ENCODE measurements at places on chromosomes 2 and 18.

GRCh38 chr2:125853626-125854025 is 802.3 kb upstream of the GYPC start:
- DNase-seq, result no peak

DNA sequence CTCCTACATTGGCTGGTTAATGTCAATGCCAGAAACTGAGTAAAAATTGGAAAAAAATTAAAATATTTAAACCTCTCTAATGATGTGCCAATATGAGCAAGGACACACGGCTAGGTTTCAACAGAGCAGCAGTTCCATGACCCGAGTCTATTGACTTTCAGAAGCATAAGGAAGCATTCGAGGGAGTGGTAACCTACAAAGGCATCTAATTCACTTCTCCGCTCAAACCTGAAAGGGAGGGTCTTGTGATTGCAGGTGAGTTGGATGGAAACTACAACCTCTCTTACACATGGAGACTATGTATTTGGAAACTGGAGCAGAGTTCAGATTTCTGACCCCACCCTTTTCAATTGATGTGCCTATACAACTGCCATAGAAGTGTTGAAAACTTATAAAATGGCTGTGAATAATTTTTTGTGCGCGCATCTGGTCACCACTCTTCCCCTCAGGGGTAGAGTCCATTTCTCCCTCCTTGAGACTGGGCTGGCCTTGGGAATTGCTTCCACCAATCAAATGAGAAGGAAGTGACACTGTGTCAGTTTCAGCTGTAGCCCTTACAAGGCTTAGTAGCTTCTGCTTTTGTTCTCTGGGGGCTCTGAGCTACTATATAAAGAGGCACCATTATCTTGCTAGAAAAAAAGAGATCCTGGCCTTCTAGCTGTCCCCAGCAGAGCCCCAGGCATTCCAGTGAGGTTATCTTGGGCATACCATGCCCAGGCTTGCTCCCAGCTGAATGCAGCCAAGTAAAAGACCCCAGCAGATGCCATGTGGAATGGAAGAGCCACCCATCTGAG is 278.0 kb downstream of the EPHA4 start:
- no peak for DNase-seq

DNA sequence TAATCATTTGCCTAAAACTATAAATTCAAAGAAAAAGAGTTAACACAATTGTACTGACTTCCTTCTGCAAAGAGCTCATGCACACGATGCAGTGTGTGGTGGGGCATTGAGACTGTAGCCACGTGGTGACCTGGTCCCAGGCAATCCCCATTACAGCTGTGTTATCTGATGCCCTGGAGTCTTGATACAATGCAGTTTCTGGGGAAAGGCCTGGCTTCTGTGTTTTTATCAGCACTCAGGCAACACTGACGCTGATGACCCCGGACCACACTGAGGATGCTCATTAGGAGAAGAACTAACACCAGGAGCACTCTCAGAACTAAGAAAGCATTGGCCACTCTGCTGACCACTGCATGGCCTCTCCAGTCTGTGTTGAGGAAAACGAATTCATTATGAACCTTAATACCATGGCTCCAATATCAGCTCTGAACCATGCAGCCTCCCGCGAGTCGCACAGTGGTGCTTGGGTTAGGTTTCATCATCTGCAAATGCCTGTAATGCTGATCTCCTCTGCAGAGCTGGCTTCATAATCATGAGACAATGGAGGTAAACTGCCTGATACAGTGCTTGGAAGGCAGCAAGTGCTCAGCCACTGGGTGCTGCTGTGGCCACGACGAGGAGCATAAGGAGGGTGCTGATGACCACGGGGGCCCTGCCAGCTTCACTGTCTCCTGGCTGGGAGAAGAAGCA is 218.5 kb downstream of the MYT1L start:
- DNase-seq, result no peak

DNA sequence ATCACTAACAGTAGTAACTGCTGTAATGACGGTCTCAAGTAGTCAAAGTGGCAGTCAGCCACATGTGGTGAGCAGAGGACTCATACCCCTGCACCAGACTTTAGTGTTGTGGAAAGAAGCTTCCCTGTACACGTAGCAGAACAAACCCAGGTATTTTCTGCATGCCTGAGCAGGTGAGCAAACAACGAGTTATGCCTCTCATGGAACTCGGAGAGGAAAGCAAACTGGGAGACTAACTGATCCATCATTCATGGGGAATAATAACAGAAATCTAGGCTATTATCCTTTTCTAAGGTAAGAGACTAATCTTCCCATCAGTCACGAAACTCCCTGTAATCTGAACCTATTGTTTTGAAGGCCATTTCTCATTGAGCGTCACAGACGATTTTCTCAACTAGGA is 1495.2 kb upstream of the NXPH2 start:
- no peak for DNase-seq
